ENCODE measurements at places on chromosomes 3 and 15.

DNA sequence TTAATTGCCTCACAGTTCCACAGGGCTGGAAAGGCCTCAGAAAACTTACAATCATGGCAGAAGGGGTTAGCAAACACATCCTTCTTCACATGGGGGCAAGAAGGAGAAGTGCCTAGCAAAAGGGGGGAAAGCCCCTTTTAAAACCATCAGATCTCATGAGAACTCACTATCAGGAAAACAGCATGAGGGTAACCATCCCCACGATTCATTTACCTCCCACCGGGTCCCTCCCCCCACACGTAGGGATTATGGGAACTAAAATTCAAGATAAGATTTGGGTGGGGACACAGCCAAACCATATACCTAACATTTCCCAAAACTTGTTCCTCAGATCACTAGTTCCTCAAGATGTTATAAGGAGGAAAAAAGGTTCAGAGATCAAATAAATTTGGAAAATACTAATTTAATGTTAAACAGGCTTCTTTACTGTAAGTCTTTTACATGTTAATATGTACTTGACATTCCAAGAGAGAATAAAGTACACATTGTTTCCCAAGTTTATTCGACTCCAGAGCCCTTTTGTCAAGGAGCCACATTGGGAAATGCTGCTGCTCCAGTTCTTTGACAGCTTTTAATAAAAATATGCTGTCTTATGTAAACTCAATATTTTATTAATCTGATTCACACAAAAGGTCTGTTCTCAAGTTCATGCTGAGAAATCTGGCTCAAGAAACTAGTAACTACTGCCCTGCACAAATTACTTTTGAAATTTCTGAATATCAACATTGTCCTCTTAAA is 17.8 kb downstream of the HERC1 start:
- no peak for DNase-seq

- no peak for DNase-seq
Measured at GRCh38 chr3:168802766-168803165, 707.0 kb upstream of the GOLIM4 start.

DNA sequence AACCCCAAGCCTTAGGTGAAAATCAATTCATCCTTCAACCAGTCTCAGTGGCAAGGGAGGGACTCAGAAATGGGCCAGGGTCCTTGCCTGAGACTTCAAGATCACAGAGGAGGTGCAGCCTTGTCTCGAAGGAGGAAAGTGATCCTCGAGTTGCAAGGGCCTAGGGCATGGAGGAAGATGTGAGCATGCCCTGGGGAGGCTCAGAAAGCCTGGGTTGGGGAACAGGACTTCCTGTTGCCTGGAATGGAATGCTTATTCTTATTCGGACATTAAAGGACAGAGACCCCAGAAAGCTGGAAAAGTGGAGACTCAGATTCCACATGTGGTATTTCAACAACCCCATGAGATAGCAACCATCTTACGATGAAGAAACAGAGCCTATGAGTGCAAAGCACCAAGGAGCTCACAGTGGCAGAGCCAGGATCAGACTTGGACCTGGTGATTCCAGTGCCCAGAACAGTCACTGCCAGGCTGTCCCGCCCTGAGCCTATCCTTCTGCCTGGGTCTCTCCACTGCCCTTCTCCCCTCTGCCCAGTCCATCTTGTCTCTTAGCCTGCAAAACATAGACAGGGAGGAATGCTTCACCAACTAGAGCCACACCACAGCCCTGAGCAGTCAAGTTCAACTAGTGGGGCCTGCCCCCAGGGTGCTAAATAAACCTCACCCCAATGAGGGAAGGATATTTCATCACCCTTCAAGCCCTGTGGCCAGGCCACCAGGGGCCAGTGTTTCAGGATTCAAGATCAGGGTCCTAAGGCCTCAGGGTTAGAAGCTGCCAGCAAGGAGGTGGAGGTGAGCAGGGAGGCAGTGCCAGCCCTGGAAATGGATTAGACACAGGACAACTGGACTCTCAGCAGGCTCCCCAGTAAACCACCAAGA is 21.9 kb downstream of the DAPK2 start:
- no peak for DNase-seq

- DNase-seq, result no peak
Measured at GRCh38 chr3:54215521-54215920, 93.2 kb downstream of the CACNA2D3 start.

- DNase-seq, result no peak
Measured at GRCh38 chr3:123113889-123114450, 47.1 kb downstream of the PDIA5 start.

- no peak for DNase-seq
Measured at GRCh38 chr3:45135959-45136358, 10.2 kb downstream of the CDCP1 start.

DNA sequence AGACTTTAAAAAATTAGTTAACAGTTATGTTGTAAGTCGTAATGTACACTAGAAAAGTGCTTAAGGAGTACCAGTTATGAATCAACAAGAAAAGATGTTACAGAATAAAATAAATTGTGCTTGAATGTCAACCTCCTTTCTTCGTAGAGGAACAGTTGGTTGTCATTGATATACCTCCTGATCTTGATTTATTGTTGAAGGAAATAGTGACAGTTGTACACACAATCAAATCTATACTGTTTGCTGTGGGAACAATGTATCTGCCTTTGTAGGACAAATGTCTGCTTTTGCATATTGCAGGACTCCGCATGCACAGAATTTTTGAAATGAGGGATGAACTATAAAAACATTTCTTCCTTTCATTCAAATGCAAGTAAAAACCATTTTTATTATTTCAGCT is 19.2 kb downstream of the RASA2 start:
- DNase-seq, result no peak

- no peak for DNase-seq
Measured at GRCh38 chr3:44326019-44326418, 12.5 kb upstream of the TCAIM start.

DNA sequence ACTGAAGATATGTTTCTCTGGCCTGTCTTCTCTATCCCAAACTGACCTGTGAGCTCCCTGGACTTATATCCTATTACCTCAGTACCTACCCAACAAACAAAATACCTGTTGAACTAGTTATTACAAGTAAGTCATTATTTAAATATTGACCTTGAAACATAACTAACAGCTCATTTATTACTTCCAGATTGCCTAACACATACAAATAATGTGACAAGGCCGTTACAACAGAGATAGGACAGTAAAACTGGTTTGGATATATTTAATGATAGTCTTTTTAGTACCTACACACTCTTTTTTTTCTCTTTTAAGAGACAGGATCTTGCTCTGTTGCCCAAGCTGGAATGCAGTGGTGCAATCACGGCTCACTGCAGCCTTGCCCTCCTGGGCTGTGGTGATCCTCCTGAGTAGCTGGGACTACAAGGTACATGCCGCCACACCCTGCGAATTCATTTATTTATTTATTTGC is 145.0 kb downstream of the ADAM10 start:
- no peak for DNase-seq

- DNase-seq, result no peak
Measured at GRCh38 chr3:77460326-77460725, 420.4 kb downstream of the ROBO2 start.

GRCh38 chr3:55540579-55540978 is 53.5 kb upstream of the WNT5A start:
- no peak for DNase-seq

DNA sequence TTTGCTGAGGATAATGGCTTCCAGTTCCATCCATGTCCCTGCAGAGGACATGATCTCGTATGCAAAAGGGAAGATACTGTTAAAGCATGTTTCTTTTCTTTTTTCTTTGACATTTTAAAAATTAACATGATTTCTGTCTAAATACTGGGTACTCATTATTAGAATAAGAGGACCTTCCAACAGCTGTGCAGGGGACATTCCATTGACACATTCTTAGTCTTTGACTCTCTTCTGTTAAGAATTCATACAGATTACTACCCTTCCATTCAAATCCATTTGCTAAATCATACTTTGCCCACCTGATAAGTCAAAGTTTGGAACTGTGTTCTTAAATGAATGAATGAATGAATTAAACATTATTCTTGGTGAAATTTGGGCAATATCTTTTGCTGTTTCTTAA is 5.1 kb upstream of the CP start:
- no peak for DNase-seq

Data from NCI-H82 (cell line).